Cerebellar nuclear complex (tissue), 1 donor: ENCODE measurements at places on chromosomes 13 and 19.

DNA sequence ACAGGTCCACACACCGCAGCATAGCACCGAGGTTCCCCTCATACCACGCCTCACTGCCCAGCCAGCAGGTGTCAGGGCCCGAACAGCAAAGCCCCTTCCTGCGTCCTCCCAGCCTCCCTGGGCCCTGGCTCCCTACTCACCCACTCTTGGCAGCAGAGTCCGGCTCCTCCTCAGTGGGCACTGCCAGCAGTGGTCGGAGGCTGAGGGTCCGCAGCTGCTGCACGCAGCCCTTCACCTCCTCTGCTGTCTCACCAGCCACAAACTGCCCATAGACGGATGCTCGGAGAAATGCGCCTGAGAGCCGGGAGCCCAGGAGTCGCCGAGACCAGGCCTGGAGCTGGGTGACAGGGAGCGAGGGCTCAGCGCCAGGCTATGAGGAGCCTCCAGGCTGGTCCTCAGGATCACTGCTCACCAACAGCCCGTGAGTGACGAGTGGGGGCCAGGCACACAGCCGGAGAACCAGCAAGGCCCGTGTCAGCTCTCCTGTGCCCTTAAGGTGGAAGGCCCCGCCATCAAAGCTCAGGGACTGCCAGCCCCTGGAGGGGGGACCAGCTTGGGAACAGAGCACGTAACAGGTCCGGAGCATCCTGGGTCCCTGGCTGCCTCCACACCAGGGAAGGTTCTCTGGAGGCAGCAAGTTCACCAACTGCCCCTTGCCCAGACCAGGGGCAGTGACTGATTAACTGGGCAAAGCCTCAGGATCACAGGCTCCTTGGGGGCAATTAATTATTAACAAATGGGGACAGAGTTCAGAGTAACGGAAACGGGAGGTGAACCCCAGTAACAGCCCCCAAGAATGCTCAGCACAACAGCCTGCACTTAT is at the start of gene PRODH2:
Gene PRODH2, minus strand, starts transcription at position 626 of the 823 bp plus-strand sequence. Its CDS starts 40 bp downstream, at position 586.
- no peak for DNase-seq

DNA sequence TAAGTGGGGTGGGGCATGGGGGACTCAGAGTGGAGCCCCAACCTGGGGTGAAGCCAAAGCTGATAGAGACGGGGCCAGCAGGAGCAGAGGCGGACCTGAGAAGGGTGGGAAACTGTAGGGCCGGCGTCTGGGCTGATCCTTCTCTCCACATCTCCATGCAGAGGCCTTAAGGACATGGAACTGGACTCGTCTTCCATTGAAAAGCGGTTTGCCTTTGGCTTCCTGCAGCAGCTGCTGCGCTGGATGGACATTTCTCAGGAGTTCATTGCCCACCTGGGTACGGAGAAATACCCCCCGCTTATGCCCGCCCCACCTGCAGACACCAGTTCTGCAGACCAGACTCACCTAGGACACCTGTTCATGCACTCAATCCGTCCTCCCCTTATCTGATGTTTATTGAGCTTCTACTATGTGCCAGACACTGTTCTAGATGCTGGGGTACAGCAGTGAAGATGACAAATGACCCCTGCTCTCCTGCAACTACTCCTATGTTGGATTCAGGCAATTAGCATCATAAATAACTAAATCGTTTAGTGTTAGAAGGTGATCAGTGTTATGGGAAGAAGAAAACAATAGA is 74.1 kb downstream of the RYR1 start:
- no peak for DNase-seq

- DNase-seq = no peak
Observed at GRCh38 chr19:16260812-16261161, 63.1 kb downstream of the AP1M1 start.

GRCh38 chr19:6687114-6687513 is 17.2 kb upstream of the TNFSF14 start:
- no peak for DNase-seq

- peak; percentile 92 for DNase-seq
Observed at GRCh38 chr13:39100996-39101738, 62.9 kb downstream of the NHLRC3 start.

DNA sequence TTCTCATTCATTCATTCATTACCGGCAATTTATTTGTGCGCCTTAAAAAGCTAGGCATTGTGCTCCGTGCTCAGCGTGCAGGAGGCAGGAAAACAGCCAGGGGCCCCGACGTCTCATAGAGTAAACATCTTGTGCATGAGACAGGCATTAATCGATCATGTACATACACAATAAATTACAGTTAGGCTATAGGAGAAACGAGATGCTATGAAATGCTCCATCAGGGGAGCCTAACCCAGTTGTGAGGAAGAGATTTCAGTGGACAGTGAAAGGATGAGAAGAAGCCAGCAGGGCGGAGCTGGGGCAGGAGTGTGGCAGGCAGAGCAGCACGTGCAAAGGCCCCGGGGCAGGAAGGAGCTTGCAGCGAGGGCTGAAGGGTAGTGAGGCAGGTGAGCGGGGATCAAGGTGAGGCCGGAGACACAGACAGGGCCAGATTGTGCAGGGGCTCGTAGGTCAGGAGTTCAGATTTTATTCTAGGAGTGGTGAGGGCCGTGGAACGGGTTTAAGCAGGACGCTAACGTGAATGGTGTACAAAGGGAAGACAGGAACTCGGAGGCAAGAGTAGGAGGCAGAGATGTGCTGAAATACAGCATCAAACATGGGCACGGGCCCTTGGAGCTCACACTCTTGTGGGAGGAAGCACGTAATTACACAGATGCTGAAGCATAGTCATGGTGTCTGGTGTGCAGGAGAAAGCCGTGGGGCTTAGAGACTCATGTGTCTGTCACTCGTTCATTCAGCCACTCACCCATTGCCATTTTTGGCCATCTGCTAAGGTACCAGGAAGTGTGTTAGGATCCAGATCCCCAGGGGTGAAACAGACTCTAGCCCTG is 7.8 kb upstream of the CACNG6 start:
- DNase-seq = no peak

- no peak for DNase-seq
Observed at GRCh38 chr19:35314031-35314430, 15.0 kb upstream of the CD22 start.

GRCh38 chr13:26941345-26942174 is 181.0 kb upstream of the GPR12 start:
- no peak for DNase-seq

- no peak for DNase-seq
Observed at GRCh38 chr13:77377016-77377415, 50.1 kb upstream of the MYCBP2 start.

GRCh38 chr13:33642374-33643065 is 175.4 kb upstream of the RFC3 start:
- DNase-seq = no peak
